Sigmoid colon (tissue), 7 donors: ENCODE measurements at places on chromosomes 12 and 14. TPM values are rescaled to one million over a fixed set of nuclear protein-coding genes. Genes with fewer than 3 reads are reported as not detected.

The GPHB5 gene
- not detected for total RNA-seq

The TAS2R7 gene
- total RNA-seq = not detected

The NPFF gene
- total RNA-seq = not detected

The LALBA gene
- not detected for total RNA-seq

The TMEM229B gene
- total RNA-seq = 16.4 TPM

The RDH12 gene
- total RNA-seq = not detected

The TAS2R9 gene
- total RNA-seq = not detected
